ENCODE measurements at places on chromosomes 4 and X.

- DNase-seq, result no peak
Observed at GRCh38 chr4:33724685-33725084, 2519.6 kb downstream of the ARAP2 start.

DNA sequence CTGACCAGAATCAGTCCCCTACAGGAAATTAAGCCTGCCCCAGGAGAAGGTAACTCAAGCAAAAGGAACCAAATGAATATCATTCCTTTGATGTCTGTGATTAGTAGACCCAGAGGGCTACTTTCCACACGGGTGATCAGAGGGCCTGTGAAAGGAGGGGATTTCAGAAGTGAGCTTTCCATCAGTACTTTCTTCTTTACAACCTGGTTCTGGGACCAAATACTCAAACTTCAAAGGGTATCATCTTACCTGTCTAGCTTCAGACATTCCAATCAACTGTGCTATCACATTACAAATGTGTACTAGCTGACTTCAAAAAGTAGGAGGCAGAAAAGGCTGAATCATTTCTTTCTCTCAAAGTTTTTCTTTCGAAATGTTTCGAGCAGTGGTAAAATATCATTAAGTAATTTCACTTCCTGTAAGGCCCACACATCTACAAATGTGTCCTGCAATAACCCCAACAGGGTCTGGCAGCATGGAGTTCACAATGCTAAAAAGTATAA, 23.9 kb downstream of the ACSL4 start:
- DNase-seq, result no peak

- DNase-seq, result no peak
Observed at GRCh38 chr4:48297256-48297846, 27.7 kb upstream of the TEC start.

- no peak for DNase-seq
Observed at GRCh38 chrX:10286195-10286594, 129.4 kb downstream of the CLCN4 start.

DNA sequence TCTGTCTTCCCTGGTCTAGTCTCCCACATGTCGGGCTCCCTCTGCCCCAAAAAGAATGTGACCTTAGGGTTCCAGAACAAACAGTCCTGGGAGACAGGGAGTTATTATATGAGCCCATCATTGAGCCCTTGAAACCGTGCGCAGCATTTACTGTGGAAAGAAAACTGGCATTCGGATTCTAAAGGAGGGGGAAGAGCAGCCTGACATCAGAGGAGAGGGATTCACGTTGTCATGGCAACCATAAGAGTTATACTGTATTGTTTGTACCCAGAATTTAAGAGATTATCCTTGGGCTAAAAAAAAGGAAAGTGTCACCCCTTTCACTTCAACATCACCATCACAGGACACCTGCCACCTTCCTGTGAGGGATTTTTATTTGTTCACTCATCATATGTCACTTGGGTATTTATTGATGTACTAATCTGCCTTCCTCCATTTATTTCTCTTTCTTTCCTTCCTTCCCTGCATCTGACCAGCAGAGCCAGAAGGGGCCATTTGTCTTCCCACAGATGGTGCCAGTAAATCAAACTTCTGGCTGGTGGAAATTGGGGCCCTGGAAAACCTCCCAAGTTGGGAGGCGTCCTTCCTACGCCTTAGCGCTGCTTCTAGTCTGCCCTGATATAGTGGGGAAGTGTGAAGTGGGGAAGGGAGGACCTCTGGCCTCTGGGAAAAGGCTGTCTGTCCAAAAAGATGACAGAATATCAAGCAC, 64.9 kb upstream of the FRMPD3 start:
- DNase-seq, result no peak

Data from stimulated activated CD4-positive, alpha-beta T cell treated with anti-CD3 and anti-CD28 coated beads, Interleukin-1b, Interleukin-23, amount 100 ng/mL, for 1 hour (primary cell).